B cell (primary cell): ENCODE measurements at places on chromosomes 3 and 15.

DNA sequence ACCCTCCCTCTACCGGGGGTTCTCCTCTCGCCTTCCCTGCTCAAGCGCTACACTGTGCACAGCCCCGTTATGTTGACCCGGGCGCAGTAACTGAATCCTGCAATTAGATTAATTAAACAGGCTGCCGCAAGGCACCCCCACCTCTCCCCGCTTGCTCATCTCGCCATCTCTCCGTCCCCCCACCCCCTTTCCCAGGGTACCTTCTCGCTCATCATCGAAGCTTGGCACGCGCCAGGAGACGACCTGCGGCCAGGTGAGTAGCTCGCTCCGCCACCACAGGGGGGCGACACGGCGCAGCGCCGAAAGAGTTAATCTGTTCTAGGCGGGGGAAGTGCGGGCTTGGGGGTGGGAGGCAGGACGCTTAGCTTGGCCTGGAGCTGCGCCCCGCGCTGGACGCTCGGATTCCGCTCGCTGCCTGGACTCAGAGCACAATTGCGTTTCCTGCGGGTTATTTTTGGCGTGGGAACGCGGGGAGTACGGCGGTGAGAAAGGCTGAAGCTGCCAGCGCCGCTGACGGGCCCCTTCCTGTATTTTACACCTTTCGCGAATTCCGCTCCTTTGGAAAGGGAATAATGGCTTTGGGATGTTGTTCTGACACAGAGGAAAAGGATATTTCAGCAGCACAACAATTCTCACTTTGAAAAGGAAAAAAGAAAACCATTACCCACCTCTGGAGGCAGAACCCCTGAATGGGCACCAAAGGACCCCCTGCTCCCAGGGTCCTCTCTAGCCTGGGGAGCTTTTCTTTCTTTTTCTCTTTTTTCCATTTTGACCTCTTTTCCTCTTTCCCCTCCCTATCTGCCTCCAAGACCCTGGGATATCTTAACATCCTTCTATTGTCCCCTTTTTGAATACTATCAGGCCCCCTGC lies 1.5 kb downstream of the DLL4 start:
- no peak overlapping the region for H3K27ac ChIP-seq
- peaks cover 29% of the 10 kb centered on the region for H3K27me3 ChIP-seq
- peak overlapping the region; percentile 18 for H3K4me3 ChIP-seq
- H3K4me1 ChIP-seq, result peaks cover 61% of the 10 kb centered on the region
- H3K36me3 ChIP-seq, result no peaks in the 10 kb centered on the region

DNA sequence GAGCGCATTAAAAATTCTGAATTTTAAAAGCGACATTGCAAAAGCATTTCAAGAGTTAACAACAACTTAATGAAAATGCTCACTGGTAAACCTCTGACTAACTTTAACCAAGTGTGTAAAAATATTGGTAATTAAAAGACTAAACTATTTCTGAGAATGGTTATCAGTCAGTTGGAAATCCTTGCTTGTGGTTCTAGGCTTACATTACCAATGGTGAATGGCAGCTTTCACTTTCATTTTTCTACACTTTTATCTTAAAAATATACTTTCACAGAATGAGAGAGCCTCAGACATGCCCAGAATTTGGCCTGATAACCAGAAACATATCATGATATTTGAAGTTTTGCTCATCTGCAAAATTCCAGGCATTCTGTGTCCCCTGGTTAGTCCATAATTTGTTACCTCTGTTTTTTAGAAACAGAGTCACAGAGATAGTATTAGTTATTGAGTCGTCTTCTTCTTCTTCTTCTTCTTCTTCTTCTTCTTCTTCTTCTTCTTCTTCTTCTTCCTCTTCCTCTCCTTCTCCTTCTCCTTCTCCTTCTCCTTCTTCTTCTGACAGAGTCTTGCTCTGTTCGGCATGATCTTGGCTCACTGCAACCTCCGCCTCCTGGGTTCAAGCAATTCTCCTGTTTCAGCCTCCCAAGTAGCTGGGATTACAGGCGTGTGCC lies 5.5 kb upstream of the RNF111 start:
- no peaks in the 10 kb centered on the region for H3K36me3 ChIP-seq
- no peaks in the 10 kb centered on the region for H3K27me3 ChIP-seq
- H3K27ac ChIP-seq, result peak overlapping the region; percentile 22
- peak; percentile 27 for DNase-seq
- H3K4me3 ChIP-seq, result no peak overlapping the region
- H3K4me1 ChIP-seq, result peaks cover 52% of the 10 kb centered on the region

DNA sequence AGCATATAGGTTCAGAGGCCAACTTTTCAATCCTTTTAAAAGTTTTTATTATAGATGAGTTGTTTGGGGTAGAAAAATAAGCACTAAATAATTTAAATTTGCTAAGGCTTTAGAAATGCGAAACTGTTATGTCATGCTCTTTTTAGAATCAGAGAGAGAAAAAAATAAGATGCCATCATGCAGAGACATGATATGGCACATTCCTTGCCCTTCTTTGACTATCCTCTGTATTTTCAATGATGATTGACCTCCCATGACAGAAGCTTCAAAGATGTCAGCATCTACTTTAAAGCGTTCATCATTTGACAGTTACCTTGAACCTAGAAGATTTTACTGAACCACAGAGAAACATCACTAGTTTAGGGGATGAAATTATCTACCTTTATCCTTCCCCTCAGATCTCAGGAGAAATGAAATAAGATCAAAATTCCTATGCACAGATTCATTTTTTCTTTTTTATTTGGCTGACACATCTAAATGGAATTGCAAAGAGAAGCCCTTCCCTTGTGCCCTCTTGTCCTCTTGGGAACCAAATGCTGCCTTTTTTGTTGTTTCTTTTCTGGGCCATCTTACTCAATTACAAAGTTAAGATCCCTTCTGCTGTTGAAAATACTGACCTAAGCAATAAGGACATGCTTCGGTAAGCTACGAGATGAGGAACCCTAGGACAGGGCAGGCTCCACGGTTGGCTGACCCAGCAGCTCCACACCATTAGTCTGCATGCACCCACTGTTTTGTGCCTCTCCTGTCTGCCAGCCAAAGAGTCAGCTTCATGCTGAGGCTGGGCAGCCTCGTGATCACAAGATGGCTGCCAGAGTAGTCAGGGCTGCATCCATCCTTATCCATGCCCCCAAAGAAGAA lies 289.7 kb upstream of the TPM1 start:
- H3K36me3 ChIP-seq, result no peaks in the 10 kb centered on the region
- H3K27me3 ChIP-seq, result no peaks in the 10 kb centered on the region
- no peak overlapping the region for H3K27ac ChIP-seq
- H3K4me3 ChIP-seq, result no peak overlapping the region
- H3K4me1 ChIP-seq, result no peaks in the 10 kb centered on the region

- no peak overlapping the region for H3K4me3 ChIP-seq
- H3K36me3 ChIP-seq, result no peaks in the 10 kb centered on the region
- H3K27me3 ChIP-seq, result peaks cover 8% of the 10 kb centered on the region
- no peak overlapping the region for H3K27ac ChIP-seq
- H3K4me1 ChIP-seq, result no peaks in the 10 kb centered on the region
Measured at GRCh38 chr3:8985411-8985831, 22.1 kb upstream of the RAD18 start.
